ENCODE measurements at places on chromosomes 13 and 19.

- DNase-seq, result no peak
These were observed 560.8 kb upstream of the NBEA start for GRCh38 chr13:34381228-34381627.

DNA sequence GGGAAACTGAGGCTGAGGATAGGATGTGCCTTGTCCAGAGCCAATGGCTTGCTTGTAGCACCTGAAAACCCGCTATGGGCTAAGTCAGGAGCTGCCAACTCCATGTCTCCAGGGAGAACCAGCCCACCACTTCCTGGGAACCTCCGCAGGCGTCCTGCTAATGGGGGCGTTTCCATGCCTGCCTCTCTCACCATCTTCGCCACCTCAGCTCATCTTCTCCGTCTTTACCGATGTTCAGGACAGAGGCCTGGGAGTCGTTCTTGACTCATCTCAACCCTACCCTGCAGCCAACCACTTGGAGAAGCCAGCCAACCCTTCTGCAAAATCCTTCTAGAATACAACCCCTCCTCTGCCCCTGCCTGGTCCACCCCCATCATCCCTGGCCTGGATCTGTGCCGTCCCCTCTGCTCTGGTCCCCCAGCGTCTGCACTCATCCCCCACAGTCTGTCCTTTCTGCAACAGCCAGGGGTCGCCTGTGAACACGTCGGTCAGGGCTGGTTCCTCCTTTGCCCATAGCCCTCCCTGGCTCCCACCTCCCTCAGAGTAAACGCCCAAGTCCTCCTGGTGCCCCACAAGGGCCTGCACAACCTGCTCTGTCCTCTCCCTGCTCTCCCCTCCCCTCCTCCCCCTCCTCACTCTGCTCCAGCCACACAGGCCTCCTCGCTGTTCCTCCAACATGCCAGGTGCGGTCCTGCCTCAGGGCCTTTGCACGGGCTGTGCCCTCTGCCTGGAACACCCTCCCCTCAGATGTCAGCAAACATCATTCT, 31.0 kb downstream of the PTPRS start:
- DNase-seq, result no peak

- no peak for DNase-seq
These were observed 39.8 kb upstream of the MCF2L start for GRCh38 chr13:112928972-112929782.

GRCh38 chr19:21699197-21699596, 68.2 kb downstream of the ZNF100 start:
- DNase-seq, result no peak

- no peak for DNase-seq
These were observed 11.8 kb downstream of the IFNL1 start for GRCh38 chr19:39307822-39308530.

- DNase-seq, result no peak
These were observed 749 bp downstream of the GDF15 start for GRCh38 chr19:18386543-18387271.

DNA sequence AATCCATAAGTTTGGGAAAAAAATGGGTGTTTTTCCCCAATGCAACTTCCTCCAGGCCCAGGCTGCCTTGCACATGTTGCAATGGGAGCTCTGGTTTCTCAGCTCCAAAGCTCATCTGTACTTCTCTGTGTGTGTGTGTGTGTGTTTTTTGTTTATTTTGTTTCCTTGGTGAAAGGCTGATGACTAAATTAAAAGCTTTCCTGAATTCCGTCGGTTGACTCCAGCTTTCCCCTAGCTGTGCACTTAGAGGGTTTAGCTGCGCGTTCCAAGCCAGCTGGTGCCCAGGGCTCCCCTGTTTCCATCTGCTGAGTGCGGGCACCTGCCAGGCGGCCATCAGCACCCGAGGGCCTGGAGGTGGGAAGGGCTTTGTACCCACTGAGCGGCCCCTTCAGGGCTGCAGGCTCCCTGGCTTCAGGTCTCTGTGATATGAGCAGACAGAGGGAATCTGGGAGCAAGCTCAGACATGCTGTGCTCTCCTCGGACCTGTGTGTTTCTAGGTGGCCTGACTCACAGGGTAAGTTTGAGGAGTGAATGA, 129.1 kb upstream of the SOX1 start:
- DNase-seq, result no peak

- no peak for DNase-seq
These were observed 419.4 kb upstream of the DACH1 start for GRCh38 chr13:72286421-72286820.

- no peak for DNase-seq
These were observed 521 bp upstream of the ZNF665 start for GRCh38 chr19:53193535-53194222.

DNA sequence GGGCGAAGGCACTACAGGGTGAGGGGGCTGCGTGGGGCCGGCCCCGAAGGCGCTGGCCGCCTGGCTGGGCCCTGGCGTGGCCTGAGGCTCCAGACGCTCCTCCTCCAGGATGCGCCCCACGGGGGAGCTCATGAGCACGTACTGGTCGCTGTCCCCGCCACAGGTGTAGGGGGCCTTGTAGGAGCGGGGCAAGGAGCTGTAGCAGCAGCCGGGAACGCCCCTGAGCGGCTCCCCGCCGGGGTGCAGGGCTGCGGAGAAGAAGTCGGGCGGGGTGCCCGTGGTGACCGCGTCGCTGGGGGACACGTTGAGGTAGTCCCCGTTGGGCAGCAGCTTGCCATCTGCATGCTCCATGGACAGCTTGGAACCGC, 3.0 kb downstream of the IRS2 start:
- no peak for DNase-seq

- no peak for DNase-seq
These were observed 15.4 kb downstream of the ANKRD24 start for GRCh38 chr19:4197625-4198466.

DNA sequence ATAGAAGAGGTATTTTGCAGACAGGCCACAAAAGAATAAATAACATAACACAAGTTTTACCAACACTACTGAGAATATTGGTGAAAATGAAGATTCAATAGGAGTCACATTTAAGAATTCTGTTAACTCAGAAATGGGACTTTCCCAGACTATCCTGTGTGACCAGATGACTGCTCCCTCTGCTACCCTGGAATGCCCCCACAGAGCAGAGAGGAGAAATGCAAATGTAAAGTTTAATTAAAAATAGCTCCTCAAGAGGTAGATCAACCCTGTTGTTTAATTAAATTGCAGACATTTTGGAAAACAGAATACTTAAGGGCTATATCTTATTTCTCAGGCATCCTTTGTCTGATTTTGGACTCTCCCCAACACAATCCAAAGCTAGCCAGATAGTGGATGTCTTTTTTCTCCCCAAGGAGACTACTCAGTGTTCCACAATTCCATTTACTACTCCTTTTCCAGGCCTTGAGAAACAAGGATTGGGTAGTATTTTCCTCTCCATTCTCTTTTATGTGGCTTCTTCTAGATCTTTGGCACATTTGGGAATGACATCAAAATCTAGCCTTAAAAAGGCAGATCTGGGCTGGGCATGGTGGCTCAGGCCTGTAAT, 104.7 kb upstream of the TSC22D1 start:
- DNase-seq, result no peak

DNA sequence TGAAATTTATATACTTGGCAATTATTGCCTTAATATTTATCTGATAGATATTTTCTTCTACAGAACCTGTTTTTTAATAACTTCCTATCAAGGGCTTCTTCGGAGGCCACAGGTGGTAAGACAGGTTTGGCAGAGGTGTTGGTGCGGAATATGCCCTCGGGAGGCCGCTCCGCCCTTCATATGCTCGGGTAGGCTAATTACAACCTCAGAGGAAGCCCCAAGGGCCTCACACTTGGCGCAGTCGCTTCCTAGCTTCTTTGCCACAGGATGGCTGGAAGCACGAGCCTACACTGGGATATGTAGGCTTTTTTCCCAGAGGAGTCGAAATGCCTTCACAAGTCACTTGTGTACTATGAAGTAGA, 68.8 kb downstream of the LMO7 start:
- no peak for DNase-seq

DNA sequence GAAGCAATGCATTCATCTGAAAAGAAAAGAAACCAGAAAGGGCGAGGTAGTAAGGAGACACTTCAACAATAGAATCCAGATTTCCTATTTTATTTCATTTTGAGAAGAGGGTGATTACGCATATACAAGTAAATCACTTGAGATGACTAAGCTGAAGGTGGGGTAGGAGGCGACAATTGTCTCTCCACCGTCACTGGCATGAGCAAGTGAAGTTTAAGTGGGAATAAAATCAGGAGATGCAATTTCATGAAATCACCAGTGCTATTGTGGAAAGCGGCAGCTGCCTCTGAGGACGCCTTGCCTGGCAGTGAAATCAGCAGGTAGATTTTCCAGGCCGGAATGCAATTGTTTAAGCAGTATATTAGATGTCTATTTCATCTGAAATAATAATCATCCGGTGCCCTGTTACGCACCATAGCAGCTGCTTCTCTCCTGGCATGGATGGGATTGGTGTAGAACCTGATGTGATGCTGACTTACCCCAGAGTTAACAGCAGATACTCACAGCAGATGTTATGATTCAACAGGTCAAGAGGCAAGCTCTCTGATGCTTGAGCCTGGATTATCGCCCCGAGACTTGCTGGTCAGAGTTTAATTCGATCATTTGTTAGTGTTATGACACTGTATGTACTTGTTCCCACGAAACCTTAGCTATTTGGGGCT, 64.3 kb downstream of the RASL11A start:
- DNase-seq, result no peak

DNA sequence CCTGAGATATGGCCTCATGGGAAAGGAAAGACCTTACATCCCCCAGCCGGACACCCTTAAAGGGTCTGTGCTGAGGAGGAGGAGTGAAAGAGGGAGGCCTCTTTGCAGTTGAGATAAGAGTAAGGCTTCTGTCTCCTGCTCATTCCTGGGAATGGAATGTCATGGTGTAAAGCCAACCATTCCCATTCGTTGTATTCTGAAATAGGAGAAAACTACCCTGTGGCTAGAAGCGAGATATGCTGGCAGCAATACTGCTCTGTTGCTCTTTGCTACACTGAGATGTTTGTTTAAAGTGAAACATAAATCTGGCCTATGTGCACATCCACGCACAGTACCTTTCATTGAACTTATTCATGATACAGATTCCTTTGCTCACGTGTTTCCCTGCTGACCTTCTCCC, 783 bp upstream of the ZNF587B start:
- no peak for DNase-seq

GRCh38 chr19:45321848-45322247, 827 bp downstream of the CKM start:
- no peak for DNase-seq

- DNase-seq, result no peak
These were observed 22.6 kb downstream of the MED4 start for GRCh38 chr13:48072304-48072703.

- DNase-seq, result no peak
These were observed 12.9 kb upstream of the RNF113B start for GRCh38 chr13:98189841-98190505.
